Ecto neural progenitor cell (in vitro differentiated cells): ENCODE measurements at places on chromosomes 3 and 15.

DNA sequence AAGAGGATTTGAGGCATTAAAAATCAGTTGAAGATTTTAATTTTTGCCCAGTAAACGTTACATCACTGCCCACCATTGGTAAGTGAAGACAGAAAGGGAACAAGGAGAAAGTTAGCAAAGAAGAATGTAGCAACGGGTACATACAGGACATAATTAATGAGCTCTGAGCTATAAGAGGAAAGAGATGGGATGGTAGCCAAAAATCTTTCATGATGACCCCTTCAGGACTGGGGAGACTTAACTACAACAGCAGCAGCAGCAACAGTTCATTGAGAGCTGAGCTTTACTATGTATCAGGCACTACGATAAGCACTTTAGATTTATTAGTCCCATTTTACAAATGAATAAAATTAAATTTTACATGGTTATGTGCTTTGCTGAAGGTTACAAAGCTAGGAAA lies 18.4 kb downstream of the EMC4 start:
- DNase-seq: no peak

DNA sequence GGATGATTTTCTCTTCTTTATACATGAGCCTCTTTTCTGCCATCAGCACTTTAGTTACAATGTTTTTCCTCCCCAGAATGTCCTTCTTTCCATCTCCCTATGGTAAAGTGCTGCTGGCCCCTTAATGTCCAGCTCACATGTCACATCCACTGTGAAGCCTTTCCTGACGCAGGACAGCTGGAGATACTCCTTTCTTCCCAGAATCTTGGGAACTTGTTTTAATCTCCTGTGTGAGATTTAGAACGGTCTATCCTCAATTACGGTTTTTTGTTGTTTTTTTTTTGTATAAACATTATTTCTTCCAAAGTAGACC lies 147.7 kb upstream of the TSC22D2 start:
- DNase-seq: no peak

DNA sequence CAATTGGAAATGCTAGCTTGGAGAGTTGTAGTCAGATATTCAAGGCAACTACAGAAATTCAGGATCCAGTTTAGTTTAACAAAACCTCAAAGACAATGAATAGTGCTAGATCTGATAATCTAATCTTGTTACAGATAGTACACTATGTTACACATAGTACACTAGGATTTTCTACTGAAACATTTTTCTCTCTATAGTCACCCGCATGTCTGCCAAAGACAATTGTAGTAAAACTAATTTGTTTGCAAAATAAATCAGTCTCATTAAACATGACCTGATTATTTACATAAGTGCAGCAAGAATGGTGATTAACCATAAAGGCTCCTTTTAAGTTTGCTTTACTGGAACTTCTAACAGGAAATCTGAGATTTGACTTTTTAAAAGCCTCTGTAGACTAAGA lies 52.0 kb downstream of the ILDR1 start:
- DNase-seq: no peak

- DNase-seq: no peak
Measured at GRCh38 chr3:151387432-151387831, 2.9 kb upstream of the P2RY12 start.

GRCh38 chr3:115518100-115518852 lies 105.0 kb upstream of the GAP43 start:
- DNase-seq: no peak

- no peak for DNase-seq
Measured at GRCh38 chr15:72042865-72043264, 75.1 kb downstream of the MYO9A start.

DNA sequence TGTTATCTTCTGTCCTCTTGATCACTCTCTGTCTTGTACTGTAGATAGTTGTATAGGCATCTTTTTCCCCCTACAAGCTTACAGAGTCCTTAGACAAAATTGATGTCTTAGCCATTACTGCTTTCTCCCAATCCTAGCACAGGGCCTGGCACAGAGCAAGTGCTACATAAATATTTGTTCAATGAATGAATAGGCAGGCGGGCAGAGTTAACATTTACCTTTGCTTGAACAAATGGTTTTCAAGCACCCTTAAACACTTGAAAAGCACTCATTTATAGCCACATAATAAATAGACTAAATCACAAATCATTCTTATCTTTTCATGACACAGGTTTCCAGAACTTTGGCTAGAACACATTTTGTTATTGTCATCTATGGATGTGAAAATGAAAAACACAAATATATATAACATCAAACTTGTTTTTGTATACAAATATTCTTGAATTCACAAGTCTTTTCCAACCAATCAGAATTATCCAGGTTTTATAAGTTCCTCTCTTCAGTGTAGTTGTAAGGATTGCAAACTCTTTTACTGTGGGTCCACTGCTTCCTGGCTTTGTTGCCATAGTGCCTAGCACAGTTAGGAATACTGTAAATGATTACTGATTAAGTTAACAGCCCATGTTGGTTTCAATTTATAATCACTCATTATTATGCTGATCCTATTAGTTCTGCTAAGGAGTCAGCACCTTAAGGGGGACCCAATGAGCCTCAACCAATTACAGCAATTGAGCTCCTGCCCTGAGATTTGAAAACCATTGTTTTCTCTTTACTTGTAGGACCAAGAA lies 61.9 kb downstream of the ISL2 start:
- DNase-seq: no peak

GRCh38 chr3:136955813-136956212 lies 2.0 kb upstream of the IL20RB start:
- no peak for DNase-seq

DNA sequence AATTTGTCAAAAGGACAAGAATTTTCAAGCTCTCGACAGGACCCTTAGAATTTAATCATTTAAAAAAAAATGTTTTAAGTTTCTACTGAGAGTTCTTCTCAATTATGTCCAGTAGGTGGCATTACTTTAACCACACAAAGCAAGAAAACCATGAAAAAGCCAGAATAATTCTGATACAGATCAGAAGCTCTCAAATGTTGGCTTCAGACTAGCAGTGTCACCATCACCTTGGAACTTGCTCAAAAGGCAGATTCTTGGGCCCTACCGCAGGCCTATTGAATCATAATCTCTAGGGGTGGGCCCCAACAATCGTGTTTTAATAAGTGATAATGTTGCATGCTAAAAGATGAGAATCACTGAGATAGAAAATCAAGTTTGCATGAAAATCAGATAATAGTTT lies 99.5 kb upstream of the KCNMB2 start:
- no peak for DNase-seq

DNA sequence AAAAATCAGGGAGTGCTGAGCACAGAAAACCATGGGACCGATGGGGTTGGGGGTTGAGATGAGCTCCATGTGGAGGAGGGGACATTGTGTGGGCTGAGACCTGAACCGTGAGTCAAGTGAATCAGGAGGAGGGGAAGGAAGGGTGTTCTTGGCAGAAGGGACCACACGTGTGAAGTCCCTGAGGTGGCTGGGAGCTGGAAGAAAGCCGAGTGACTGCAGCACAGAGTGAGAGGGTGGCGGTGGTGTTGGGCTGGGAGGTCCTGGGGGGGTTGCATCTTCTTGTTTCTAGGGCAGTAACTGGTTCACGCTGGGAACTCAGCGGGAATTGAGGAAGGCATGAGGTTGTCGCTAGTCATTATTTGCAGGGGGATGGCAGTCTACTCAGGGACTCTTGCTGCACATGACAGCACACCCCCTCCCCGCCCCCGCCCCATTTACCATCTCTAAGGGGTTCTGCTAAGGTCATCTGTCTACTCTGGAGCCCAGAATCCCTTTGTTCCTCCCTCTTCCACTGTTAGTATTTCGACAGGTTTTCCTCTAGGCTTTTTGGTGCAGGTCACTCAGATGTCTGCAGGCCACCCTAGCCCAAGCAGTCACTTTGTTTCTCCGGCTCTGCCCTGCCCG lies 254.3 kb downstream of the TLE3 start:
- DNase-seq: no peak

DNA sequence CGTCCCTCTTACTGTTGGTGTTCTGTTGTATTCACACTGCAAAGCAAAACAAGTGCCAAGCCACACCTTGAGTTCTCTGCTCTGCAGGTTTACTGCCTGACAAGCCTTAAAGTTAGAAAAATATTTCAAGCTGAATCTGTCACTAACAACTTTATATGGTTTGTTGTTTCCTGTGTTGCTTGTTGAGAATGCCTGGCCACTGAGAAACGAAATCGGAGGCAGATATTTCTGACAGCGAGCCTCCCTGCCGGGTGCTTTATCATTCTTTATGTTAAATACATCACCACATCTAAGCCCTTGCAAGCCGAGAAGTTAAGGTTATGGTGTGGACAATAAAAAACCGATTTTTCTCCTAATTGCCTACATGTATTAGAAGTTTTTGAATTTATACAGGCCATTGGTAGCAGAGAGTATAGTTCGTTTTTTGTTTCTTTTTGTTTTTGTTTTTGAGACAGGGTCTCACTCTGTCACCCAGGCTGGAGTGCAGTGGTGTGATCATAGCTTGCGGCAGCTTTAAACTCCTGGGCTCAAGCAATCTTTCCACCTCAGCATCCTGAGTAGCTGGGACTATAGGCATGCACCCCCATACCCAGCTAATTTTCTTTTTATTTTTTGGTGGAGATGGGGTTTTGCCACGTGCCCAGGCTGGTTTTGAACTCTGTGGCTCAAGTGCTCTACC lies 188.4 kb upstream of the ICE2 start:
- DNase-seq: no peak

DNA sequence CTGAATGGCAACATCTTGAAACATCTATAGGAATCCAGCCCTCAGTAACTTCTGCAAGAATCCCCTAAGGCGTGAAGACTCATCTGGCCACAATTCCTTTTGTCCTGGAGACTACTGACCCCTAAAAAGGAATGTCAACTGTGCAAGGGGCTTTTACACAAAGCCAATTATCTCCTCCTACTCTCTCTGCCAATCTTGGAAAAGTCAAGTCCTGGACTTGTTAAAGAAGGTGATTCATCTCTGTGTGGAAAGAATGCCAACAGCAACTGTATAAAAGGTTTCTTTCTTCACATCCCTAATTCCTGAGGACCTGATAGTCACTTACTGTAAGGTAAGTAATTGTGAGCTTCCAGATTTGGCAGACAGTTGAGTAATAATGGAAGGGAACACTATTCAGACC lies 22.3 kb downstream of the THRB start:
- no peak for DNase-seq

DNA sequence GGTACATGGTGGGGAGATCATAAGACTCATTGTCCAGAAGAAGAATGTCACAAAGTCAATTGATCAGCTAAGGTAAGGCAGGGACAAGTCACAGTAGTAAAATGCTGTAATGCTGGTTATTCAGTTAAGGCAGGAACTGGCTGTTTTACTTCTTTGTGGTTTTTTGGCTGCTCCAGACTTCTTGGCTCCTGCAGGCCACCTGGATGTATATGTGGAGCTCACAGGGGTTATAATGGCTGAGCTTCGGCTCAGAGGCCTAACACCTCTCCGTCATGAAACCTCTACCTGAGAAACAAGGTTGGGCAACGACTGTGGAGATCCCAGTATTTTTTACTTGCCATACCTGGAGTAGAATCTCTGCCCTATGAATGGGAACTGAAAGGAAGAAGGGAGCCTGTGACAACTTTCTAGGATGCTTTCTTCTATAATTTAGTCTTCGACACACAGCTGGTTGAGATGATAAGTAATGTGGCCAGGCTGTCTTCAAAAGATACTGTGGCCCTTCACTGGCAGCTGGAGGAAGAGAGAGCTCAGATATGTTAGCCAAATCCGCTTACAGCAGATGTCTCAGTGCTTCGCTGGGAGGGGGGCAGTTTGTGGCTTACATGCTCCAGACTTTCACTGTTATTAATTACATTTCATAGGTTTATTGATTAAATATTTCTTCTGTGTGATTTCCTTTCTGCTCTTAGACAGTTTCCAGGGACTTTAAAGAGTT lies 887.8 kb downstream of the IGSF11 start:
- no peak for DNase-seq

- no peak for DNase-seq
Measured at GRCh38 chr15:38847666-38848065, 283.1 kb upstream of the RASGRP1 start.

DNA sequence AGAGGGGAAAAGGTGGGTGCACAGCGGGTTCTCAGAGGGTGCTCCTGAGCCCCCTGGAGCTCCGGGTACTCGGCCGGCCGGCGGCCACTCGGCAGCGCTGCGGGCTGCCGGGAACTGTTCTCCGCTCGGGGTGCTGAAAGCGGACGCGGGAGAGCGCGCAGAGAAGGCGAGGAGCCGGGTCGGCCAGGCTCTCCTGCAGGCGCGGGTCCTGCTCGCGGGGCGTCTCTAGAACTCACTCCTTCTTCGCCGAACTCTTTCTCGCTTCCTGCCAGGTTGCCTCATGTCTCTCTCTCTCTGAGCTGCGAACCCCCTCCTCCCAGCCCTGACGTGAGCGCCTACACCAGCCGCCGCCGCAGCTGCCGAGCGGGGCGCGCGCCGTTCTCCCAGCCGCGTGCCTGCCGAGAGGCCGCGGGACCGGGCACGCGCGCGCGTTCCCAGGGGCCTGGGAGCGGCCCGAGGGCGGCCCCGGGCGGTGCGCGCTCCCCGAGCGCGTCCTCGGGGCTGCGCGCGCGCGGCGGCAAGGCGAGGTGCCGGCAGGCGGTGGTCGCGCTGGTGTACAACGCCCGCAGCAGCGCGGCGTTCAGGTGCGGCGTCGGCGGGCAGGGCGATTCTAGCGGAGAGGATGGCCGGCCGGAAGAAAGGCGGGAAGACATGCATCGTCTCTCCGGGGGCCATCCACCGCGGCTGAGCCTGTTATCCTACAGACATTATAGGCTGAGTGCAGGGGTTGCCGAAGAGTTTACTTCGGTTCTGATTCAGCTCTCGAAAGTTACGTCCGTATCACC lies at the start of gene PEX5L:
Gene PEX5L, minus strand, starts transcription at position 267 of the 785 bp plus-strand sequence. CDS start 338 bp downstream, outside the sequence.
- peak; percentile 89 for DNase-seq

- DNase-seq: no peak
Measured at GRCh38 chr3:47581835-47582234, 3.2 kb upstream of the CSPG5 start.

DNA sequence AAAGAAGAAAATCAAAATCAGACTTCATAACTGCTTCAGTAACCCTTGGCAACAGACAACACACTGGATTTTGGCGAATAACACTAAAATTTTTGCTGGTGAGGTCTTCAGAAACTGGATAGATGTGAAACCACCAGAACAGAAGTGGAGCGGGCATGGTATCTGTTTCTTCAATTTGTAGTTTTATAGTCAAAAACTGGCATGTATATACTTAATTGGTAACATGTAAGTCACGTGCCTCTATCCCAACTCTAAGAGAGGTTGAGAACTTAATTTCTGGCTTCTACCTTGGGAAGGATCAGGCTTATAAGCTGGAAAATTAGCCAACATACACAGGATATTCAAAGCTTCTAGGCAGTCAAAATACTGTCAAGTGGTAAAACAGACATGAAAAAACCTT lies 172.6 kb upstream of the CHL1 start:
- no peak for DNase-seq

GRCh38 chr3:57423335-57423734 lies 120.8 kb downstream of the DNAH12 start:
- DNase-seq: no peak

DNA sequence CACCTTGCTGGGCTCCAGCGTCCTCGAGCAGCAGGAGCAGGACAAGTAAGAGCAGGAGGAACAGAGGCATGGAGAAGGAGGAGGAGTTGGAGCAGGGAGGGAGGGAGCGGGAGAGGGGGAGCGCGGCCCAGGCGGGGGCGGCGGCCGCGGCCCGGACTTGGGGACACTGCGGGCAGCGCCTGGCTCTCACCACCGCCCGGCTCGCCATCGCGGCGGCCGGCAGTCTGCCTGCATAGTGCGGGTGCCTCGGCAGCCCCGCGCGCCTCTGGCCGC lies 440 bp downstream of the DCBLD2 start:
- DNase-seq: peak; percentile 77
